Mesenchymal stem cell (in vitro differentiated cells and primary cell): ENCODE measurements at places on chromosomes 11 and 22.

GRCh38 chr11:44708009-44708408 lies 18.8 kb upstream of the TSPAN18 start:
- no peak for DNase-seq

GRCh38 chr11:111923951-111924350 lies 5.2 kb downstream of the C11orf52 start:
- peak; percentile 38 for DNase-seq

GRCh38 chr11:17392872-17393271 lies 4.4 kb upstream of the KCNJ11 start:
- no peak for DNase-seq

DNA sequence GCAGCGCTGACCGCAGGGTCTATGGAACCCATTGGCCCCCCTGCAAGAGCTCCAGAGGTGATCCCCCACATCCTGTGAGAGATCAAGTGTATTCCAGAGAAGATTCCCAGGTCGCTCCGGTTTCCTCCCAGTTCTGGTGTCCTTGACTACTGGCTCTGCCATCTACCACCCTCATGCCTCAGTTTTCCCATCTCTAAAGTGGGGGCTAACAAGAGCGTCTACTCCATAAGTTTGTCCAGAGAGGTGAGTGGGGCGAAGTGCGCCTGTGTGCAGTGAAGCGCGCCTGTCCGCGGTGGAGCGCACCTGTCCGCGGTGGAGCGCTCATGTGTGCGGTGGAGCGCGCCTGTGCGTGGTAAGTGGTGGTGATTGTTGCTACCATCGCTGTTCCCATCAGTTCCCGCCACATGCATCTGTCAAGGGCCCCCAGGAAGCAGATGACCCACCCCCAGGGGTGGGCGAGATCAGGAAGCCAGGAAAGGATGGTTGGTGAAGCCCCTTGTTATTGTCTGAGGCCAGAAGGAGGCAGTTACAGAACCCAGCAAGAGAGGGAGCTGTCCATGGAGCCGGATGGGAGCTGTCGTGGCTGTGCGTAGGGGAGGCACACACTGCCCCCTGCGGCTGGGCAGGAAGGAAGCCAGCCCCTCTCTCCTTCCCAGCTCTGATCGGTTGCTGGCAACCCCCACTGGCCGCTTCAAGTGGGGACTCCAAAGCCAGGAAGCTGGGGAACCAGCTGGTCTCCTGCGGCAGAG lies 73.2 kb upstream of the FGF3 start:
- DNase-seq: peak; percentile 26

DNA sequence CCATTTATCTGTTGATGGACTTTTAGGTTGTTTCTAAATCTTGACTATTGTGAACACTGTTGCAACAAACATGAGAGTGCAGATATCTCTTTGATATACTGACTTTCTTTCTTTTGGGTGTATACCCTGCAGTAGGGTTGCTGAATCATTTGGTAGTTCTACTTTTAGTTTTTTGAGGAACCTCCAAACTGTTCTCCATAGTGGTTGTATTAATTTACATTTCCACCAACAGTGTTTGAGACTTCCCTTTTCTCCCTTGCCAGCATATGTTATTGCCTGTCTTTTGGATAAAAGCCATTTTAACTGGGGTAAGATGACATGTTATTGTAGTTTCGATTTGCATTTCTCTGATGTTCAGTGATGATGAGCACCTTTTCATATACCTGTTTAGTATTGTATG lies 330.0 kb downstream of the DDX10 start:
- DNase-seq: no peak

DNA sequence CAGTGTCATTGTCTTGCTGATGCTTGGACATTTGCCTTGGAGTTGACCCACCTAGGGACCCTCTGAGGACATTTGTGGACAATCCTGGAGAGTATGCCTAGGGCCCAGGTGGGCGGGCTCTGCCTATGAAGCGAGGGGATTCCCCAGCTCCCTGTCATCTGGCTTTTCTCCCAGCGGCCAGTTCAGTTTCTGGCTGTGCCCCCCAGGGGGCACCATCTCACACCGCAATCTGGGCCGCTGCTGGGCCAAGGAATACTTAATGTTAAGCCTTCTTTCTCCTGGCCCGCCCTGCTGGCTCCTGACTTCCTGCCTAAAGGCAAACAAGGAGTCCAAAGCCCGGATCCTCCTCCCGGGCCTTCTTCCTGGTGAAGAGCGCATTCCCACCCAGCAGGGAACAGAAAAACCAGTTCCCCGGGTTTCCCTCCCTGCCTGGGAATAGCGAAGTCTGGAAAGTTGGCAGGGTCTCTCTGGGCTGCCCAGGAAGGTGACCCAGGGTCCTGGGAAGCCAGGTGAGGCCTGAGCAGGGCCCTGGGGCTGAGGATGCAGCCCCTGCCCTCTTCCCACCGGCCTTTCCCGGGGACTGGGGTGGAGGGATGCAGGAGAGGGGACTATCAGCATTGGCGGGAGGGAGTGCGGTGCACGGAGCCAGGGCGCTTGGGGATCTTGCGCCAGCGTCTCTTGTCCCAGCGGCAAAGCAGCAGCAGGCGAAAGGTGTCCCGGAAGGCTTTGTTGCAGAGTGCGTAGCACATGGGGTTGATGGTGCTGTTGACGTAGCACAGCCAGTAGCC lies 11.9 kb downstream of the CHRM1 start:
- DNase-seq: peak; percentile 76

DNA sequence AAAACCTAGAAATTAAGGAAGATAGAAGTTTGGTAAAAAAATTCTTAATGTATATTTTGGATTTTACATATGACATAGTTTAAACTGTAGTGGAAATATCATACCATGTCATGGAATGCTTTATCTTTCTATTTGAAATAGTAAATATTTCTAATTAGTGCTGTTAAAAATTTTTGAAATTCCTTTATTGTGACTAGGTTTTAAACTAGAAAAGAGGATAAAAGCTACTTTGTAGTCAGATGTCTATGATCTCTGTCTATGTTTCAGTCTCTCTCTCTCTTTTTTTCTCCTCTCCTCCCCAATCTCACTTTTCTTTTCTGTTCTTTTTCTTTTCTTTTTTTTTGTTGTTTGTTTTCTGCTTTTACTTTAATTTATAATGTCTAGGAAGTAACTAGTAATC lies 226.2 kb downstream of the TMEM135 start:
- DNase-seq: no peak

- peak; percentile 59 for DNase-seq
Observed at GRCh38 chr22:19430890-19431541, 517 bp downstream of the HIRA start.

- DNase-seq: no peak
Observed at GRCh38 chr22:41904450-41905410, 10.1 kb downstream of the SHISA8 start.

GRCh38 chr11:27174021-27174420 lies 133.4 kb downstream of the BBOX1 start:
- no peak for DNase-seq

DNA sequence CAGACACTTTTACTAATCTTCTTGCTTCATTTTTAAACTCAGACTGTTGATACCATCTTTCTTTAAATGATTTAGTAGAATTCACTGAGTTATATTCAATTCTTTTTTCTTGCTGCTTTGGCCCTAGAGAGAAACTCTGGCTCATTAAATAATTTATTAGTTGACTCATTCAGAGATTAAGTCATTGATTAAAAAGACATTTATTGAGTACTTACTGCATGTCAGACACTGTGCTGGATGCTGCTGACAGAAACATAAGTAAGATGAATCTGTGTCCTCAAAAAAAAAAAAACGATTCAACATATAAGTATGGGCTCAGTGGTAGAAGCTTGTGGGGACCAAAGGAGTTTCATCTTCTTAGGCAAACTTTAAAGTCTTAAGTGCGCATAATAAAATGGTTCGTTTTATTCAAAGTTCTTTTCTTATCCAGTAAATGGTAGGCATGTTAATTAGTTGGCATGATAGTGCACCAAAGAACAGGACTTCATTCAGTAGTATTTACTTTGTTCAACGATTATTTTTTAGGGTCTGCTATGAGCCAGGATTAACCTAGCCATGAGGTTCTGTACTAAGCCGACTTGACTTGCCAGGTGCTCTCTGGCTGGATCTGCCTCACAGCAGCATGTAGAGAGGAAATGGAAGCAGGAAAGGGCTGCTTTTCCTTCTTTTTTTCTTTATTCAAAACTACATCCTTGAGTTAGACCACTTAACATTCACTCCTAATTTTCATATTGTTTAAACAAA lies 281.0 kb upstream of the CTSC start:
- DNase-seq: no peak

DNA sequence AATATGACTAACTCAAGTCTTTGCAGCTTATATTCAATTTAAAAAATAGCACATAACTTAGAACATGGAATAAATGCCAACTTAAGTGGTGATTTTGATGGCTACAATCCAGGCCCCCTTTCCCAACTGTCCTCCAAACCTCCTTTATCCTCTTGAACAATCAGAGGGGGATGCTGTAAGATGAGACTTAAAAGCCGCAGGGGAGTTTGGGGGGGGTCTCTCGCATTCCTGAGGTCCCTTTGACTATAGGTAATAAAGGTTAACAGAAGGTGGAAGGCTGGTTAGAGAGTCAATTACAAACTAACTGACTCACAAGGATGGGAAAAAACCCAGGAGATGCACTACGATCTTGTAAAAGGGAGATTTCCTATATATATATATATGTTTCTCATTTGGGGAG lies 101.8 kb downstream of the KIRREL3 start:
- no peak for DNase-seq

- peak; percentile 47 for DNase-seq
Observed at GRCh38 chr11:78646564-78647185, 72.0 kb upstream of the NARS2 start.

DNA sequence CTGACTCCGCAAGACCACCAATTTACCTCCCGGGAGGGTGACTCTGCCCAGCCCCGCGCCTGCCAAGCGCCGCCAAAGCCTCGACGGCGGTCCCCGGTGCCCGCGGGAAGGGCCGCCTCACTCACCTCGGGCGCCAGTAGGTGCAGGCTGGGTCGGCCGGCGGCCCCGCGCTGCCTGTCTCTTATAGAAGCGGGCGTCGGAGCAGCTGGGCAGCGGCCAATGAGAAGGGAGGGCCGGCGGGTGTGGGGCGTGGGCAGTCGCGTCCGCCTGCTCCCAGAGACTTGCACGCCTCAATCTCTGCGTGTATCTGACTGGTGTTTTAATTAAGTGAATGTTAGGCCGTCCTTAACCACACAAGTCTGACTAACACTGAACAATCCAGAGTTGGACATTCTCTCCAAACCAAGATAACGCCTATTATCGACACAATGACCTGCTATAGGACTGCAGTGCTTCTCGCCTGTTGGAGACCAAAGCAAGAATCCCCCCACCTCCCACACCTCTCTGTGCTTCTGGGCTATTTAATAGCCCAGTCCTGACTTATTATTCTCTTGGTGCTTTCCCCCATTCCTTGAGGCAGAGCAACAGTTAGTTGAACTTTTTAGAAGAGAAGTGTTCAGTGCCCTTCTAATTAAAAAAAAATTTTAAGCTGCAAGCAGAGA lies at the start of gene TPH1:
Gene TPH1 (minus strand): TSS at position 154 of the 662 bp plus-strand sequence. CDS start 5,507 bp downstream, outside the sequence.
- peak; percentile 26 for DNase-seq

DNA sequence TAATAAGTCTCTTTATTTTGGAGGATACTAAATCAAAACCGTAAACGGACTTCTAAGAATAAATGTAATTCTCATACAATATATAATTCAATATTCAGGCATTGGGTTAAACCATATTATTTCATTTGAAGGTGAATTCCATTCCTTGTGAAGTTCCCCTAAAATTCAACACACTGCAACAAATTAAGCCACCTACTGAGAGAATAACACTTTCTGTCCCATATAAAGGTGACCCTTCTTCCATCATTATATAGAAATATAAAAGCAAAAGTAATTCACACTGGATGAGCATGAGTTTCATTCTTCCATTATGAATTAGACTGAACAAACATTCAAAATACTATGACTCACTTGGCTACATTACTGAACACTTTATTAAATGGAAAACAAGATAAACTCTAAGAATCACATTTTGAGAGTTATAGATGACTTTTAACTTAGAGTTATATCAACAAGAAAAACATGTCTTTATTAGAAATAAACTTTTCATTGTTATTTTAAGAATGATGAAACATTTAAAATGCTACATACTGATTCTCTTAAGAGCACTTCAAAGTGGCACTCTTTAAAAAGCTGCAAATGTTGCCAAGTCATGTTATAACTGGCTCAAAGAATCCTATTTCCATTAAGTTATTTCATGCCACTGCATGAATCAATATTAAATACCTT lies 2.8 kb downstream of the SESN3 start:
- no peak for DNase-seq

DNA sequence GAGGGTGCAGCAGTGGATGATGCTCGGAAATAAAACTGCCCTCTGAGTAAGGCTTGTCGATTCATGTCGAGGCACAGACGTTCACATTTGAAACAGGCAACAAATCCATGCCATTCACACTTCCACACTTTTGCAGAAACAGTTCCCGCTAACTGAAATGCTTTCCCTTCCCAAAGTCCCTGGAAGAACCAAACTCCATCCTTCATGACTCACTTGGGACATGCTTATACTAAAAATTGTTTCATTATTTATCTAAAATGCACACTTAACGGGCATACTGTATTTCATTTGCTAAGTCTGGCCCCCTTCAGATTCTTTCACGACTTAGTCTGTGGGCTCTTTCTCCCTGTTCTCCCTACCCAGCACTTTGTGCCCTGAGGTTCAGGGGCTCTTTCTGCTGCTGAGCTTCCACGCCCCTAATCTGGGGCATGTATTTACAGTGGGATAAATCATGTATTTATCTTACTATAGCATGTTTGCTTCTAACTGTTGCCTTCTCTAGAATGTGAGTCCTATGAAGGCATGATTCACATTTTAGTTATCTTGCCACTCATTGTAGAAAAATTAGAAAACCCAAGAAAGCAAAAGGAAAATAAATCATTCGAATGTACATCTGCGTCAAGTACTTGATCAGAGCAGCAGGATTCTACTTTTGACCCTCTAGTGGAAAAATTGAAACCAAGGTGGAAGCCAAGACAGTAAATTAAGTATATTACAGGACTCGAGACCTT lies 12.5 kb downstream of the SCGB1A1 start:
- peak; percentile 87 for DNase-seq

- no peak for DNase-seq
Observed at GRCh38 chr11:119011476-119012053, 6.6 kb downstream of the RPS25 start.

GRCh38 chr11:111059726-111060125 lies 185.8 kb upstream of the POU2AF2 start:
- DNase-seq: no peak

GRCh38 chr11:44324749-44325525 lies 15.0 kb upstream of the ALX4 start:
- DNase-seq: no peak

- DNase-seq: no peak
Observed at GRCh38 chr11:17859552-17859951, 125.0 kb downstream of the KCNC1 start.
